ENCODE measurements at places on chromosomes 2 and 18.

DNA sequence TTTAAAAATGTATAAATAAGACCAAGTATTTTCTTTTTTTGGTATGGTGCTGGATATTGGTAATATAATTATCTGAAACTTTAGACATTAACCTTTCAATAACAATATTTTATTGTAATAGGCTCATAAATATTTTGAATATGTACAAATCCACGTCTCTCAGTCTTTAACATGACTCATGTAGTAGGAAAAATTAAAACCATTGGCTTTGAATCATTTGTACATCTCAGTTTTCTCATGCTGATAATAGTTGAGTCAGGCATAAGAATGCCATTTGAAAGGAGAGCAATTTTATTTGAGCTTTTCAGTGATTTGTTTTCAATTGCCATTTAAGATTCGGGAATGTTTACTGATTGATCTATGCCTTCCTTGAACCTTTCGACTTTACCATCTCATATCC, 364.8 kb downstream of the TGIF1 start:
- DNase-seq = no peak

GRCh38 chr2:21038403-21039073, 5.3 kb downstream of the APOB start:
- DNase-seq = no peak

- no peak for DNase-seq
Measured at GRCh38 chr2:131425231-131425941, 50.5 kb upstream of the TUBA3D start.

DNA sequence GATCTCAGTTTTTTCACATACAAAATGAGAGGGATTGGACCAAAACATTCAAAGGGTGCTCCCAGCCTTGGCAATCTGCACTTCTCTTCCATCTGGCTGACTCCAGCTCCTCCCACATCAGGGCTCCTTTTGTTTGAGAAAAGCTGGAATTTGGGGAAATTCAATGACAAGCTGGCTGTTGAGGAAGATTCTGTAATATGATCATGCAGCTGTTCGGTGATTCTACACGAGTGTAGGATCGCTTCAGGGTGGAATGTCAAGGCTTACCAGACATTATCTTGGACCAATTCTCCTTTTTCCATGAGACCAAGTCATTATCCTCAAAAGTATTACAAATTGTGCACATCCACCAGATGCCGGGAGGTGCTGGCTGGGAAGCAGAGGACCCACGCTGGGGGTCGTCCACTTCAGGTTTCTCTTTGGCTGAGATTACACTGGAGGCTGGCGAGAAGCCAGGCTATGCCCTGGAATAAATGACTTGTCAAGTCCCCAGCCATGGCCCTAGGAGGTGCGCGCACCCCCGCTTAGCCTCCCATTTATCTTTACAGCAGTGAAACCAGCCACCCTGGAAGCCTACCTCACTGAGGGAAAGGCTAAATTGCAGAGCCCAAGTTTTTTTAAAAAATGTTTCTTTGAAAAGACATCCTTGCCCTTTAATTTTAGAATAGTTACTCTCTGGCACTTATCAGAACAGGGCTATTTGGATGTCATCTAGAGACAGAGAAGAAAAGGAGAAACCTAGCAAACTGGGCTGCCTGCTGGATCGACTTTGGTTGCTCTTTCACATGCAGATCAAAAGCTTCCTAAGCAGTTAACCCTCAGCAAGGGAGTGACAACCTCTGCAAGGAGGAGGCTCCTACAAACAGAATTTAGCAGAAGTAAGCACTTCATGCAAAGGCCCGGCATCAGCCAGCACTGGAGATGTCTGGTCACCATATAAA, 42.5 kb upstream of the LCLAT1 start:
- DNase-seq = no peak

DNA sequence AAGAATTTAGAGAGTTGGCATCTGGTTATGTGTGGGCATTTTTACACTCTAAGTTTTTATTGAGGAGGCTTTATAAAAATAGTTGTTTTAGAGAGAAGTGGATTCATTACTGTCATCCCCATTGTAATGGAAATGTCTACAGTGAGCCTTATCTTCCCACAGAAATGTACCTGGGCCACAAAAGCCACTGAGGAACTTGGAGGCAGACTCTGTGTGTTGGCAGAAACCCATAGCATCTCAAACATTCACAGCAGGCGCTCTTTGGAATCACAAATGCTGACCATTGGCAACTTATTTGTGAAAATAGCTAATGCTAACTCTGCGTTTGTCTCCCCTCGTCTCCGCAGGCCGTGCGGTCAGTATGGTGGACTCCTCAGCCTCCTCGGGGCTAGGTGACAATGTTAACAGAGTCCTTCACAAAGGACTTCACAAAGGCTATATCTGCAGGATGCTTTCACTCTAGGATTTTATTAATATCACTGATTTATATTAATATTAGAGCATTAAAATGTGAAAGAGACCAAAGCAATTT, 689.1 kb upstream of the POU3F3 start:
- no peak for DNase-seq

DNA sequence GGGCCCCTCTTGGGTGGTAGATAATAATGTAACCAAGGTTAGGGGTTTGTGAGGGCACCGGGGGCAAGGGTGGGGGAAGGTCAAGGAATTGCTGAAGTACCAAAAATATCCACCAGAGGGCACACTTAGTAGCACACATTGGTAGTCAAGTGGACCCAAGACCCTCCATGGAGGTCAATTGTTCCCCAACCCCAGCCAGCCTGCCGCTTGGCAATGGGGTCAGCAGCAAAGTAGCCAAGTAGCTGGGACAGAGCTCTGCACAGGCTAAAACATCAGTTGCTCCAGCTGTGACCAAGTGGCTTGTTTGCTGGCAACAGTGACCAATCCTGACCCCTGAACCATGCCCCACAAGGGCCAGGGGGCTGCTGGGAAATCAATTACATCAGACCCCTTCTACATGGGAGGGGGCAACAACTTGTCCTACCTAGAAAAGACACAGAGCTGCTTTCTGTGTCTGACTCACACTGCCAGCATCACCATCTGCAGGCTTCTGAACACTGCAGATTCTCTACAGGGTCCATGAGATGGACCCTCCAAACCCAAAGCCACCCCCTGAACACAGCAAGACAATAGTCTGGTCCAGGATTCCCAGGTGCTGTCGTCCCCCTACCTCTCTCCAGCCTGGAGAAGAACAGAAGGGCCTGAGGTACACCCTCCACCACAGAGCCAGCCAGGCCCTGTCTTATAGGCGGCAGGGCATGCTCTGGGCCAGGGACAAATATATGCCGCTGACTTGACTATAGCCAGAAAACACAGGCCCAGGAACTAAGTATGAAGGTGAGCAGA, 76.0 kb downstream of the EMX1 start:
- peak; percentile 50 for DNase-seq

GRCh38 chr2:98608962-98609604, 694 bp downstream of the UNC50 start:
- no peak for DNase-seq

DNA sequence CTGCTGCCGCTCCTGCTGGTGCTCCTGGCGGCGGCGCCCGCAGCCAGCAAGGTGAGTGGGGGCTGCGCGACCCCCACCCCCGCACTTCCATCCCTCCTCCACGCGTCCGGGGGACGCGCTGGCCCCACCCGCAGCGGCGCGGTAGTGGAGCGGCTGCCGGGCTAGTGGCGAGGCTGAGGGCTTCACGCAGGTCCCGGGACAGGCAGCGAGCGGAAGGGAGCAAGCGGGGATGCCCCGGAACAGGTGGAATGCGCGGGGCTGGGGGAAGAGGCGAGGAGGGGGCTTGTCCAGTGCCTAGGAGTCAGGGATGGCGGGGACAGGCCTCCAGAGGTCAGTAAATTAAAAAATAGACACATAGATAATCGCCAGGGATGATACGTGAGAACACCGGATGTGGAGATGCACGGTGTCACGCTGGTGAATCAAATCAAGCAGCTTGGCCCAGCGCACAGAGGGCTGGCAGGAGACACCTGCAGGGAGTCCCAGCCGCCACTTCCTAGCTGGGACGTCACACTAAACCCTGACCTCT, 403 bp downstream of the COL4A3 start:
- DNase-seq = no peak

DNA sequence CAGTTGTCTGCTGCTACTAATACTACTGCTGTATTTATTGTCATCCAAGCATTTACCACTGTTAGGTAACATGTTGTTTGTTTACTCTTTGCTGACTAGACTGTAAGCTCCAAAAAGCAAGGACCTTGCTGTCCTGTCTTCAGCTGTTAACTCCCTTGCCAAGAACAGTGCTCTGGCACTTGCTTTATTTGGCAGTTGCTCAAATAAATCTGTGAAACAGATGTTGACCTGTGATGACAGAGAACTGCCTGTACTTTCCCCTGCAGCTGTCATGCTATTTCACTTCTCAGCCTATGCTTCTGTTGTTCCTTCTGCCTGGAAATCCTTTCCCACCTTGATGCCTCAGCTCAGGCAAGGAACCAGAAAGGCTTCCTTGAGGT, 181.2 kb downstream of the ATAD2B start:
- no peak for DNase-seq

GRCh38 chr2:239184968-239185903, 215.6 kb downstream of the HDAC4 start:
- no peak for DNase-seq

DNA sequence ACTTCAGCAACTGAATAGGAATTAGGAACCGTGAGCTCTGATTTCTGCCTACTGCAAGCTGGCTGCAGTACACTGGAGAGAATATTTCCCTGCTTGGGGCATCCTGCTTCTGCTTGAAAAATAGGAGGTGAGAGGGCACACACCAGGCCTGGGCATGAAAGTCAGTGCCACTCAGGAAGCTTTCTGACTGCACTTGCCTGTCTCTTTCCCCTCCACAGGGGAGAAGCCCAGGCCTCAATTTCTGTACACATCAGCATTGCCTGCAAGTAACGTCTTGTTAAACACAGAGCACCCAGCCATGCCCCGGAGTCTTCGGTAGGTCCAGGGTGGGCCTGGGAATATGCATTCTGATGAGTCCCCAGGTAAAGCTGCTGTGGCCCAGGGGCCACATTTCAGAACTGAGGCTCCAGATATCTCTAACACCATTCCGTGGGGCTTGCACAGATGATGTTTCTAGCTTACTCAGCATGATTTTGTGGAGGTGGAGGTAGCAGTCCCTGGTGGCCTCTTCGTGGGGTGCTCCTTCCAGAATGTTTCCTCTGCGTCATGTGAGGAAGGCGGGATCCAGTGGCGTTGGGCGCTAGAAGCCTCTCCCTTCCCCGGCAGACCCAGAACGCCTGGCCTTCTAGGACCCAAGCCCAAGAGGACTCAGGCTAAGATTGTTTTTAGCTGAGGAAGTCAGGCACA, 114.1 kb downstream of the ZBTB7C start:
- no peak for DNase-seq

- DNase-seq = no peak
Measured at GRCh38 chr2:24009680-24010476, at the start of gene MFSD2B. TSS of gene MFSD2B (plus strand) at chr2:24010085. CDS start at chr2:24010097, 12 bp downstream.

- DNase-seq = no peak
Measured at GRCh38 chr2:62472312-62472711, 33.7 kb downstream of the TMEM17 start.

- no peak for DNase-seq
Measured at GRCh38 chr2:9191041-9191481, 15.6 kb upstream of the ASAP2 start.

DNA sequence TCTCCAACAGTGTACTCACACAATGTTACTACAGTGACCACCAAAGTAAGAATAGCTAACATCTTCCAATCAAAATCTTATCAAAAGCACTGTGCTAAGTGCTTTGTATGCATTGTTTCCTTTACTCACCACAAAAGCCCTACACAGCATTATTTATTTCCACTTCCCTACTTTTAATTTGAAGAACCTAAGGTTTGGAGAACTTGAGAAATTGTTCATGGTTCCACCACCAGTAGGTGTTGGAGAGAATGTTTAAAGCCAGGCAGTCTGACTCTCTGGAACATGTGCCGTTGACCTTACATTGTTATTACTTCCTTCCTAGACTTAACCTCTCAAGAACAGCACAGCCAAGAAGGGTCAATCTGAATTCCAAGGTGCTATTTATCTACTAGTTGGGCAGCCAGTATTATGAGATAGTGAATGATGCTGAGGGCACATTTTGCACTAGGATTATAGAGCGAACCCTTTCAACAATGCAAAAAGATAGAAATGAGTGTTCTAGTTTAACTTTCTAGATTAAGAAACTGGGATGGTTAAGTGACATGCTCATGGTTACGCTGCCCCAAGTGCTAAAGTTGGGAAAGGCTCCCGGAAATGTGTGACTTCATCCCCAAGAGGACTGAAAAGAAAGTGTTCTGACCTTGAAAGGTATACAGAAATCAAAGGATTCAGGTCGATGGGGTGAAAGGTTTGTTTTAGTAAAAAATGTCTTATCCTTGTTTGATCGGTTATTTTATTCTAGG, 55.2 kb upstream of the FAM136A start:
- DNase-seq = no peak

DNA sequence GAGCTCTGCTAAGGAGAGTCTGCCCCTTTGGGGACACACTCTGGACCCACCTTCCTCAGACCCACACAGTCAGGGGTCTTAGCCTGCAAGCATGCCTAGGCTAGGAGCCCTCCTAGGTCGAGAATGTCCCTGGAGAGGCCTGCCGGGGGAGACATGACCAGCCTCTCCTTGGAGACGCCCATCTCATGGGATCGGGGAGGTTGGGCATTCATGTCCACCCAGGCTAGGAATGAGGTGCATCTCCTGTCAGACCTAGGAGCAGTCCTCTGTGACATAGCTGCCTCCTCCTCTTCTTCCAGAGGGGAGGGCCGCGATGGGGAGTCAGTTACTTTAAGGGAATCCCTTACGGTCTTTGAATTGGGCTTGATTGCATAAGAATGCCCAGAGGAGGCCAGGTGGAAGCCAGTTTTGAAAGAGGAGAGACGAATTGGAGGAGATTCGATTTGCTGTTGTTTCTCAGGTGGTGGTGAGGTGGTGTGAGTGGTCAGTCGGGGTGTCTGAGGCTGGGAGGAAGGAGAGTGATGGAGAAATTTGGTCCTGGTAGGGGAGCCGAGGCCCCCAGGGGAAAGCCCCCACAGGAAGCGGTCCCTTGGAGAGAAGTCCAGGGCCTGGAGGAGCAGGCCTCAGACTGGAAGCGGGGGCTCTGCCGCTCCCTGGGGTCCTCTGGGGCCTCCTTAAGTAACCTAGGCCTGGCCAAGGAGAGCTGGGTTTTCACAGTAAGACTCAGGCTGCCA, 241.3 kb downstream of the DYSF start:
- no peak for DNase-seq

All from stimulated activated CD4-positive, alpha-beta T cell treated with anti-CD3 and anti-CD28 coated beads, Interleukin-2, amount 100 ng/mL, for 48 hours (primary cell).